Pons (tissue), 1 donor: ENCODE measurements at places on chromosomes 3 and 15.
A peak's percentile ranks its signal among the peaks of the same experiment; 100 is the strongest.

DNA sequence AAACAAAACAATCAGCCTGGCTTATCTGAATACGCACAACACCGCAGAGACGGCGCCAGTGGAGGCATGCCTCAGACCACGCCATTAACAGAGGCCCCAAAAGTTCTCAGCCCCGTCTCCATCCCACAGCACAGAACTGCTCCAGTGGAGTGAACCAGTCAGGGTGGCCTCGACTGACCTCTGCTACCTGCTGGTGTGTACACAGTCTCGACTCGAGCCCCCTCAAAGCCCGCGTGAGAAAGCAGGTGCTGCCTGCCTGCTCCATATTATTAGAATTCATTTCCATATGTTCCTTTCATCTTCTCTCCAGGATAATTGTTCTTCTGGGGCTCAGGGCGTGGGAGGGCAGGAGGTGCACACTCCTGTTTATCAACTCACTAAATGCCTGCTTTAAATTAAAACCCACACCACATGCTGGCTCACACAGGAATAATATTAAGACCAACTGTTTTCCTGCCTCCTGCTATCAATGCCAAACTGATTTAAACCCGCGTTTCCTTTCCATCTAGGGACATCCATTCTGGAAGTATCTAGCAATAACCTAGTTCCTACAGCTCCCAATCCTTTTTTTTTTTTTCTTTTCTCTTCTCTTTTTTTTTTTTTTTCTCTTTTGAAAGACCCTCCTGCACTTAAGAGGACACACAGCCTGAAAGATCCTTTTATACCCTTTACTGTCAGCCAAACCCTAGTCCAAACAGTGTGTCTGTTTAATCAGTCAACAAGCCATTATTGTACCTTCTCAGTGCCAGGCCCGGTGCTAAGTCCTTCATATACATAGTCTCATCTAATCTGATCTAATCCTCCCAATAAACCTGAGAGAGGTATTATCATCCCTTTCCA, 101.2 kb downstream of the TLE3 start:
- DNase-seq = no peak

- peak; percentile 17 for DNase-seq
Measured at GRCh38 chr3:120147072-120147871, 53.0 kb upstream of the GSK3B start.

GRCh38 chr3:94305835-94306611, 243.2 kb downstream of the NSUN3 start:
- DNase-seq = no peak

DNA sequence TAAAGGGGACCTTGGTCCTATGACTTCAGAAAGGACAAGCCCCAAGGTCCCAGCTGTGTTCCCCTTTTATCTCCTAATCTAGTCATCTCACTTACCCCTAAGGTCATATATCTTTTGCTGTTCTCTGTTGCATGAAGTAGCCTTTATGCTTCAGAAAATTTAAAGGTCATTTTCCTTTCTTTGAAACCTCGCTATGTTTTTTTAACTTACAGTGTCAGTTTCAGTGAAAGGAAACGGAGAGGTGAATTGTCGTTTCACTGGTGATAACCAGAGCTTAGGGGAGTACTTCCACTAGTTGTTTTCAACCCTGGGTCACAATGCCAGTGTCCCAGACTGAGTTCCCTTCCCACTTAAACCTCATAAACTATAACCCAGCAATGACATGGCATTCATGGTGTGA, 357.4 kb downstream of the GAP43 start:
- DNase-seq = no peak

DNA sequence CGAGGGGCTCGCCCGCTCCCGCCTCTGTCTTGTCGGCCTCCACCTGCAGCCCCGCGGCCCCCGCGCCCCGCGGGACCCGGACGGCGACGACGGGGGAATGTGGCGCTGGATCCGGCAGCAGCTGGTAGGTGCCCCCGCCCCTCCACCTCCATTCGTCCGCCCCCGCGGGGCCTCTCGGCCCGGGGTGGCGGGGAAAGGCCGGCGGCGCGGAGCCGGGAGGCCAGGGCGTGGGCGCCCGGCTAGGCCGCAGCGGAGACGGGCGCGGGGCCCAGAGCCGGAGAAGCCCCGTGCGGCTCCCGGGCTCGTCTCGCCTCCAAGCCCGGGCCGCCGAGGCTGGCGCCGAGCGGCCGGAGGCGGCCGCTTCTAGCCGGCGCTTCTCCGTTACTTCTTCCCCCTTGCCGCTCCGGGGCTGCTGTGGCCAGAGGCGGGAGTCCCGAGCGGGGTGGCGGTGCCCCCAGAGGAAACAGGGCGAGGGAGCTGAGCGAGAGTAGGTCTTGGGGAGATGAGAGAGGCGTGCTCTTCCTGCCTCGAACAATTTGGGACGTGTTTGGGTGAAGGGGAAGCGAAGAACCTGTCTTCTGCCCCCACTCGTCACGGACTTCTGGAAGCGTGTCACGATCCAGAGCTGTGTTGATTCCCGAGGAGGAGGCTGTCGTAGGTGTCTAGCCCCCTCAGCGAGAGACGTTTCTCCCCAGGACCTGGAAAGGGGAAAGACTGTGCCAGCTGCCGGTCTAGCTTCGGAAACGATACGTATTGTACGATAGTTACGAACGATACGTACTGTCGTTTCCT, 555 bp downstream of the ATP11B start:
- peak; percentile 45 for DNase-seq

DNA sequence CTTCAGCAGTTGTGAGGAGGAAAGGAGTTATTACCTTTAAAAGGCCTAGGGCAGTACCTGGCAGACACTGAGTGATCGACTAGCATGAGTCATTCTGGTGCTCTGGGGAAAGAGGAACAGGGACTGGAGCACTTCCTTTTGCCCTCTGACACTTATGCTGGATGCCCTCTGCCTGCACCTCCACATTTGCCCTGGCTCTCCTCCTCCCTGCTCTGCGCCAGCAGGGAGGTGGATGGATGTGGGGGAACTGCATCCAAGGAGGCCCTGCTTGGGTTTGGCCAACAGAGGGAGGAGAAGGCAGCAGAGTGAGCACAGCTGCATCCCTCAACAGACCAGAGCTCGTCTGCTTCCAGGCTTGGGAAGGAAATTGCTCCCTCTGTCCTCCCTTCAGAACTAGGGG, 75.0 kb downstream of the SEMA5B start:
- DNase-seq = no peak

GRCh38 chr3:127750226-127751031, 71.9 kb downstream of the MGLL start:
- DNase-seq = no peak

GRCh38 chr15:70653426-70653825, 109.9 kb downstream of the UACA start:
- DNase-seq = no peak
